Stimulated activated CD4-positive, alpha-beta T cell treated with anti-CD3 and anti-CD28 coated beads, Interleukin-2, amount 100 ng/mL, for 4 hours (primary cell): ENCODE measurements at places on chromosomes 2 and 18.

GRCh38 chr18:3885209-3885792 lies 435.3 kb downstream of the TGIF1 start:
- DNase-seq = no peak

DNA sequence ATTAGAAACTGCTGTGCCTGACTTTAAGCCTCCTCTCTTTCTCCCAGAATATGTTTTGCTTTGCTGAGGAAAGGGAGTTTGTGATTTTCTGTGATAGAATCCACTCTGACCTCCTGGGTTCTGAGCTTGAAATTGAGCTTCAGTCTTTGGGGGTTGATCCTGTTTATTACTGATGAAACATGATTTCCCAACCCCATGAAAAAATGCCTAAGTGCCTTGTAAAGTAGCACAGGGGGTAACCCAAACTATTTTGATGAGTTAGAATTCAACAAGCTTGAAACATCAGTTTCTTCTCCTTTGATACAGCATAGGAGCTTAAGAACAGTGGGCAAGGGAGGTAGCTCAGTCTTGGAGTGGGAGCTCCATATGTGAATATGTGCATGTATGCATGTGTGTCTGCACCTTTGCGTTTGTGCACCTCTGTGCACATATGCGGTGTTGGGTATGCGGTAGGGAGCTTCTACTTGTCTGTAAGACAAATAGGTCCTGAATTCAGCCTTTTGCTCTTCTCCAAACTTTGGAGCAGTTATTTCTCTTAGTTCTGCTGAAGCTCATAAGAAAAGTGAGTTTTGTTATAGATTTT lies 364.6 kb downstream of the OSR1 start:
- DNase-seq = no peak

- DNase-seq = no peak
These were observed 72.3 kb upstream of the ERBB4 start for GRCh38 chr2:212610872-212611425.

DNA sequence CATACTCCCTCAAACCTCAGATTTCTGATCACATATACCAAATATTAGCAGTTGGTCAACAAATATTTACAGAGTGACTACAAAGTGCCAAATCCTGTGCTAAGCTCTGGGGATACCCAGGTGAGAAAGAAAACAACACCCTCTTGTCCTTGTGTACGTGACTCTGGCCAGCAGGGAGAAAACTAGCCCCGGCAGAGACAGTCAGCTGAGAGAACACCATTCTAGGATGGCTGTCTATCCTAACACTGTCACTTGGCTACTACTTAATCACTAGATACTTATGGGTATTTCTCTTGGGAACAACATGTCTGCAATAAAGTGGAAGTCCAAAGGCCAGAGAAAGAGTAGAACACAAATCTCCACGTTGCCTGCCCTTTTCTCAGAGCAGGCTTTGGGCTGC lies 57.9 kb upstream of the CD226 start:
- DNase-seq = no peak

DNA sequence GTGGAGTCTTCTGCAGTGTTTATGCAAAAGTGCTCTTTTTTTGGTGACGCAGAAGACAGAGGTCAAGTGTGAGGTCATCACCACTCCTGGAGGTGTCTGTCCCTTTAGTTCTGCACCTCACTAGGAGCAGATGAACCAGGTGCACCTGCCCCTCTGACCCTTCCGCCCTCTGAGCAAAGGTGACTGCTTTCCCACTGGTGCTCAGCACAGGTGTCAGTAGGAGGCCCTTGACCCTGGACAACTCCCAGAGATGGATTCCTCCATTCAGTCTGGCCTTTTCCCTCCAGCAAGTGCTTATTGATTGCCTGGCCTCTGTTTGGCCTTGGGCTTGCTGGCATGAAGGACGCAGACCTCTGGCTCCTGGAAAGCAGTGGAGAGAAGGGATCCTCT lies 8.7 kb upstream of the SLC4A3 start:
- no peak for DNase-seq

GRCh38 chr18:10343778-10344177 lies 110.7 kb upstream of the APCDD1 start:
- no peak for DNase-seq

DNA sequence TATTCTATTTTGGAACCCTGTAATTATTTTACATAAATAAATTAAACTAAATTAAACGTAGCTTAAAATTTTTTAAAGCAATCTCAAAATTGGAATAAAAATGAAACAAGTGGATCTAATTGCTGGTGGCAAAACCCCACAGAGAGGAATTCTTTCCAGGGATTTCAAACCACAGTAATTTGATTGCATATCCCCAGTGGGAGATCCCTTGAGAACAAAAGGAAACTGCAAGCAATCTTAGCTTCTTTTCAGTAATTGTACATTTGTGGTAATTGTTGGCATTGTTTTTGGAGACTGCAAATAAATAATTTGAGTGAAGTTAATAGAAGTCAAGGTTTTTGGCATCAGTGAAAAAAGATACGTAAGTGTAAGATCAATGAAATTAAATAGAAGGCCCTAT lies 58.7 kb upstream of the MYCN start:
- DNase-seq = no peak

GRCh38 chr2:118254116-118254515 lies 165.8 kb downstream of the INSIG2 start:
- no peak for DNase-seq

- DNase-seq = no peak
These were observed 14.6 kb downstream of the KCNF1 start for GRCh38 chr2:10926191-10926820.

DNA sequence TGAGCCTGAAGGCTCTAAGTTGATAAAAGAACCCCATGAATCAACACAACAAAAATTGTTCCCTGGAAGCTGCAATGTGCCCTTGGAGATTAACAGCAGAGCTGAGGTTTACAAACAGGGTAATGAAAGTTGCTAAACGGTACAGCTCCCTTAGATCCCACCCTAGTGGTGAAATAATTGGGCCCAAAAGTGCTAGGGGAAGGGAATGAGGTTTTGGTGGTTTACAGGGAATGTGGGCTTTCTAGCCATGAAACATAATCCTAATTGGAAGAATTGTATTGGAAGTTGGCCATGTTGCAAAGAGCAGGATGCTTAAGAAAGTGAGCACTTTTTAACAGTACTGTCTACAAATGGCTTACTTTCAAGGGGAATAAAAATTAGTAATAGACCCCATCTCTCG lies 180.2 kb upstream of the SMIM21 start:
- DNase-seq = no peak

DNA sequence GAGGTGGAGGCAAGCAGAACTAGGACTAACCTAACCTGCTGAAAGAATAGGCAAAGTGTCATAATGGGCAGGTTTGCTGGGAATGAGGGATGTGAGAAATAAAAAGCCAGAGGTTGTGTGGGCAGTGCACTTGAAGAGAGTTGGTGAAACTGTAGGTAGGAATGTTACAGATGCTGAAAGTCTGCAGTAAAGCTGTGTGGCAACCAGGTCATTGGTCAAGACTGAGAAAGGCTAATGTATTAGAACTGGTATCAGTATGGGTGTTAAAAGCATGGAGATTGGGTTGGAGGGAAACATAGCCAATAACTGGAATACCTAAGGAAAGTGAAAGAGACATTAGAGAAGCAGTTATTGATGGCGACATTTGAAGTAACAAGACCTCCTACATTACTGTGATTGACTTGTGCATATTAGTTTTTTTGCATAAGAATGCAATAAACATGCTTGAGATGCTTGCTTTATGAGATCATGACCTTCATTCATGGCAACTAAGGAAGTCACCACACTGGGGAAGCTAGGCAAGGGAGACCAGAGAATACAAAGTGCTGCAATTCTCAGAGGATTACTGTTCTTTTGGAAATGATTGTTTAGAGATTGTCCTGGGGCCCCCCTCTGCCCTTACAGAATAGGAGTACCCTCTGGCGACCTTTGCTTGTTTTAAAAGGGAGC lies 11.8 kb downstream of the GULP1 start:
- DNase-seq = no peak

- no peak for DNase-seq
These were observed 60.7 kb downstream of the INPP4A start for GRCh38 chr2:98505311-98505808.

GRCh38 chr18:3651266-3651665 lies 201.3 kb downstream of the TGIF1 start:
- no peak for DNase-seq

GRCh38 chr2:206790311-206790935 lies 25.0 kb downstream of the FASTKD2 start:
- DNase-seq = no peak

DNA sequence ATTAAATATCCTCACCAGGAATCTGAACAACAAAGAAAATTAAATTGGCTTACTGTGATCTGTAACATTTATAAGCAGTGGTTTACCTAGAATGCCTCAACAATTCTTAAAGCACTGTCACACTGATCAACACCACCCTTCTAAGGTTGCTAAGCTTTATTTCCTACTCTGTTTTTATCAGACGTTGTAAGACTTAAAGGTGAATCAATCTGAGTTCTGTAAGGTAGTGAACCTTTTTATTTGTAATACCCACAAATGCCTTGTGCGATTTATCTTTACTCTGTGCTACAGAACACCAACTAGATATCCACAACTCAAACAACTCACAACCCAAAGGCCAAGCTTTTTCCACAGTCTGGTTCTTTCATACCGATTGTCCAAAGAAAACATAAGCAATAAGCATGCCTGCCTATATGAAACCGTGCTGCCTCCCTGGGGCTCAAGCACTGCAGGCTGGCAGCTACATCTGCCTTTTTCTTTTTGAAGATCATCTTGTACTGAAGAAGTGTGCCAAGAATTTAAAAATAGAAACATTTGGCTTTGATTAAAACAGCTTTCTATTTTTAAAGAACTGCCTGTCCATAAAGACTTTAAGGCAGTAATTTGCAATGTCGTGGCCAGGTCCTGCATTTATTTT lies 490.7 kb downstream of the NUP35 start:
- DNase-seq = no peak

DNA sequence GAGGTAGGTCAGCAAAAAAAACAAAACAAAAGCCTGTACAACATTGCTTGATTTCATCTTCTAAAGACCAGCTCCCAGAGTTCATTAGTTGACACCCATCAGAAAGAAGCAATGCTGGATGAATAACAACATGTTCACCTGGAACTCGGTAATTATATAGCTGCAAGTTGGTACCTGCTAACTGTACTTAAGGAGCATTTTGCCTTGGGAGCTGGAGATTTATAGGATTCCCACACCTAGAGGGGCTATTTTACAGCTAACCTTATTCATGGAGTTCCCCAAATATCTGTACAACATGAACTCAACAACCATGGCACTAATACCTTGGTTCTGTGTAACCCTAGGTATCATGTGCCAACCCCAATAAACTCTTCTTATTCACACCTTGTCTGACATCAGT lies 281.1 kb upstream of the NCKAP5 start:
- DNase-seq = no peak

DNA sequence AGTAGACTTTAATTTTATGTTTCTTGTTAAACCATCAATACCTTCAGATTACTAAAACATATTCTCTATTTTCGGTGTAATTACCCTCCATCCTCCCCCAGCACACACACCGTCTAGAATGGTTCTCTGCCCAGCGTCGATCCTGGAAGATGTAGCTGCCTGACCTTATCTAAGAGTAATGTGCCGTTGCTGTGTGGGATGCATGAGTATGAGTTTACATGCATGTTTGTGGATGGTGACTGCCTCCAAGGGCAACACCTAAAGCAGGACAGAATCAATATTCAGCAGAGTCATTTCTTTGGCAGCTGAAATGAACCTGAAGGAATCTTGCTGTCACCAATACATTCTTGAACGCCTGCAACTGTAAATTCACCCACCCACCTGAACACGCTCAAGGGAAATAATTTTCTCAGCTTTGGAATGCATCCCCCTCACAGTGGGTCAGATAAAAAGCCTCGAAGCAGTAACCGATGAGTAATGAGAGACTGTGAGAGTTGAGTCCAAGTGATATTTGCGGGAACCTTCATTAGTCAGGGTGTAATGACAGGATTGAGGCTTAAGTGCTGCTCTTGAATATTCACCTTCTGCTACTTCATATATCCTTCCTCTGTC lies 155.8 kb upstream of the RND3 start:
- no peak for DNase-seq

DNA sequence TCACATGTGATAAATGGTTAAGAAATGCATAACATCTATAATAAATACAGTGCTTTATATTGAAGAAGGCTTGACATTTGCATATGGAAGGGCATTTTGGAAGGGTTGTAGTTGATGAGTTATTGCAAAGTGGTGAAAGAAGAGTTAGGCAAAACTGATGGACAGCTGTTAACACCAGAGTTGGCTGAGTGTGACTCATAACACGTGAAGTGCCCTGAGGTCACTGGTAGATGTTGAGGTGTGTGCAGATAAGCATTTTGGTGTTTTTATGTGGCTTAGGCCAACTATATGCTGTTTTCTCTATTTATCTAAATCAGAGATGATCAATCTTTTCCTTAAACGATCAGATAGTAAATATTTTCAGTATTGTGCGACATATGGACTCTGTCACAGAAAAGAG lies 154.3 kb upstream of the KCNH7 start:
- DNase-seq = no peak

- DNase-seq = no peak
These were observed 85.5 kb downstream of the MALT1 start for GRCh38 chr18:58756596-58757240.

DNA sequence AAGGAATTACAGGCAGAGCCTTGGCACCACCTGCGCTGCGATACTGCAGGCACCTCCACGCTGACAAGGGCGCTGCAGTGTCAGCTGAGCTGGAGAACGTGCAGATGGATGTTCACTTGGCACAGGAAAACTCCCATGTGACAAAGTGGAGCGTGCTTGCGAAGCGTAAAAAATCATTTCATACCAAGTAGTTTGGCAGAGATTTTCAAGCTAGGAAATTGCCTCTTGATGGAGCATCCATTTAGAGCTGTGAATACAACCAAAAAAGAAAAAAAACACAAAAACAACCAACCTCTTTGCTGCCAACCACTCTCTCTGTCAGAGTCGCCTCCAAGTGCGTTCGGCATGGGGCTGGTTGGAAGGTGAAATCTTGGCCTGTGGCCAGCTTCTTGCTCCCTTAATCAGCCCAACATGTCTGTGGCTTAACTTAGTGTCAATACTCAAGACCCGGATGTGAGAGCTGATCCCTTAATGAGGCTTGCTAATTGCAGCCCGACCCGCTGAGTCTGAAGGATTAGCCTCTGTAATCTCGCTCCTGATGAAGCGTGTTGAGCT lies 38.1 kb downstream of the ACOXL start:
- DNase-seq = no peak

- DNase-seq = no peak
These were observed 768.1 kb downstream of the TMEM182 start for GRCh38 chr2:103529798-103530502.

DNA sequence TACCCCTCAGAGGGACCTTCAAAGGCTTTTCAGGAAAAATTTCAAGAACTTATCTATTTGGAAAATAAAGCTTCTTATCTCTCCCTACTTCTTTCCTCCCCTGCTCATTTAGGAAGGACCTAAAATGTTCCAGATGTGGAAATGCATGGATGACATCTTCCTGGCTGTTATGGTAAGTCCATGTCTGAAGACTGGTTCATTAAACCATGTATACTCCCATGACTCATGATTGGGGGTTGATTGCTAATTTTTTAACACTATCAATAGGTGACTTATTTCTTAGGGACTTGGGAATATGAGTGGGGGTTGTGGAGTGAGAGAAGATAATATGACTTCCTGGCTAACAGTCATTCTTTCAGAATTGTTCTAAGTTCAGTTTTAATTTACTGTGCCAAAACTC lies 104.0 kb upstream of the PARD3B start:
- no peak for DNase-seq

- DNase-seq = no peak
These were observed at the start of gene SCYGR7 for GRCh38 chr2:227728035-227728434. SCYGR7 (plus strand) TSS chr2:227728335; CDS start chr2:227728335, 0 bp downstream.
